Progenitor cell of endocrine pancreas (in vitro differentiated cells): ENCODE measurements at places on chromosomes 2 and 18. TPM values are rescaled to one million over a fixed set of nuclear protein-coding genes. Genes with fewer than 3 reads are reported as not detected.

DNA sequence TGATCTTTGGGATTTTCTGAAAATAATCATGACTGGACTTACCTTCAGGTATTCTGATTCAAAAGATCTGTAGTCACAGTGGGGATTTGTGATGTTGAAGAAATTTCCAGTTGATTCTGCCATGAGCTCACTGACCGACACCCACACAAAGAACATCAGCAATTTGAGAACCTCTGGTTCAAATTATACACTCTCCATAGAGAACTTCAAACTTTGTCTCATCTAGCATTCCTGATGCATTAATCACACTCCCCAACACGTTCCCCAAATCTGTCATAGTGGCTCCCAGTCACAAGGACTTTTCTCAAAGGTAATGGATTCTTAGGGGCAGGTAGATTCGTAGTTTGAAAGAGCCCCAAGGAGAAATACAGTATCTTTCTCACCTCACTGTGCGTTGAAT, 584.3 kb downstream of the FBXO15 start:
- no peak for DNase-seq

DNA sequence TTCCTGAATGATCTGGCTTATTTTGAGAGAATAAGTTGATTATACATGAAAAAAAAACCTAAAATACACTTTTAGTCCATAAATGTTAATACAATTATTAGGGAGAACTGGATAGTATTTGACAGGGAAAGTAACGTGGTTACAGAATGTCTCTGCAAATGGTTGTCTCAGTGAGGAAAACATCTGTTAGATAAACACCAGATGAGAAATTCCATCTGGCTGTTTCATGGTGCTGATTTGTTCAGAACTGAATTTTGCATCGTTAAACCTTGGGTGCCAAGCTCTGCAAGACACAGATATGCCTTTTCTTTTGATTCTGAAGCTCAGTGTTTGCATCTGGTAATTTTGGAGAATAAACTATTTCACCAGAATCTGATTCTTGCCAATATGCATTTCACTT, 90.4 kb downstream of the SCN3A start:
- no peak for DNase-seq

GRCh38 chr18:69127873-69128500, 272.7 kb upstream of the DOK6 start:
- DNase-seq, result no peak

- DNase-seq, result no peak
Measured at GRCh38 chr2:150413366-150413765, 74.1 kb downstream of the RND3 start.

- DNase-seq, result no peak
Measured at GRCh38 chr18:31880186-31880898, 62.6 kb downstream of the TRAPPC8 start.

DNA sequence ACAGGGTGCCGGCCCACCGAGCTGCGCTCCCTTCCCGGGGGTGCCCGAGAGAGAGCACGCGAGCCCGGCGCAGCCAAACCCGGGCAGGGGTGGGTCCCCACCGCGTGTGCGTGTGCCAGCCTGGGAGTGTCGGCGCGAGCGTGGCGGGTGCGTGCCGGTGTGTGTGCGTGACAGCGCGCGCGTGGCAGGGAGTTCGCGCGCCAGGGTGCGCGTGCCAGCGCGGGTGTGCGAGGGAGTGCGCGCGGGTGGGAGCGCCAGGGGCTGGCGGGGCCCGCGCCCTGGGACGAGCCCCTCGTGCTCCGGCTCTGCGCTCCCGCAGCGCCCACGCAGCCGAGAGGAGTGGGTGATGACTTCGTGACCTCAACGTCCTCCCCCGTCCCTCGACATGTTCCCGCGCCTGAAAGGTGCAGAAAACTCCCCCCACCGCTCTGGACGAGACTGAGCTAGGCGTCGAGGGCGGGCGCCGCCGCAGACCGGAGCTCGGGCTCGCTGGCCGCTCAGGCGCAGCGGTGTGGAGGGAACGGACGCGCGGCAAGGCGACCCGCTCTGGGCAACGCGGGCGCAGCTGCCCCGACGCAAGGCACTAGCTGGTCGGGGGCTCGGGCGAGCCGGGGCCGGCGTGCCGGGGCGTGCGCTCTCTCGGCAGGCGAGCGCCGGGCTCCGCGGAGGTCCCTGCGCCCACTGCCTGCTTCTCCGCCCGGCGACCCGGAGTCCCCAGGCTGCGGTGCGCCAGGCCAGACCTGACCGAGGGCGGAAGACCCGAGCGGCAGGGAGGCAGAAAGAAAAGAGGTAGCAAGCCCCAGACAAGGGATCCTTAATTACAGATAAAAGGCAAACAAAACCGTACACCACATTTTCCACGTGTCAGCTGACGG, 582.8 kb downstream of the ZEB2 start:
- peak; percentile 51 for DNase-seq

DNA sequence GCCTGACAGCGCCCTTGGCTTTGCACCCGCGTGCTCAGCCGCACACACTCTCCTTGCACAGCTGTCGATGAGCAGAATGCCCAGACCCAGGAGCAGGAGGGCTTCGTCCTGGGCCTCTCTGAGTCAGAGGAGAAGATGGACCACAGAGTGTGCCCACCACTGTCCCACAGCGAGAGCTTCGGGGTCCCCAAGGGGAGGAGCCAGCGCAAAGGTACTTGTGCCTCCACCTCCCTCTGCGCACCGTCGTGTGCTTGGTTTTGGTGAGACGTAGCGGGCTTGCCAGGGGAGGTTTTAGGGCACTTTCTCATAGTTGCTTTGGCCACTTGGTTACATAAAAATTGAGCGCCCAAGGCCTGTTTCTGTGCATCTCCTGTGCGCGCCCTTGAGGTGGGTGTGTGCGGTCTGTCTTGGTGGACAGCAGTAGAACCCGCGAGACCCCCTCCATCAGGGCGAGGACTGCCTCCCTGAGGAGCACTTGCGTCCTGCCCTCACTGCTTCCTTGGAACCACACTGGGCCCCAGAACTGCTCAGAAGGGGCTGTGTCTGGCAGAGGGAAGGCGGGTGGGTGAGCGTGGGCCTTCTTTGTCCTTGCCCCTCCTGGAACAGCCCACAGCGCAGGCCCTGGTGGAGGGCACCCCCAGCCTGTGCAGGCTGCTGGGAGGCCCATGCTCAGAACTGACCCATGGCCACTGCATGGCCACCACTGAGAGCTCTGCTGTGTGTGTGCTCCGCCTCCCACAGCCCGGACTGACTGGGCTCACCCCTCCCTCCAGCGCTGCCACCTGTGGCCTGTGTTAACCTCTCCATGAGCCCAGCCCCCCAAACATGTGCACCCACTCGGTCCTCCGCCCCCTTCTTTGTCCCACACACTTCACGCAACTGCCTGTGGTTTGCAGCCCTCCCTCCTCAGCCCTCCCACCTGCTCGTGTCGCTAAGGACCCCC, 95.9 kb downstream of the DGKD start:
- DNase-seq, result no peak

DNA sequence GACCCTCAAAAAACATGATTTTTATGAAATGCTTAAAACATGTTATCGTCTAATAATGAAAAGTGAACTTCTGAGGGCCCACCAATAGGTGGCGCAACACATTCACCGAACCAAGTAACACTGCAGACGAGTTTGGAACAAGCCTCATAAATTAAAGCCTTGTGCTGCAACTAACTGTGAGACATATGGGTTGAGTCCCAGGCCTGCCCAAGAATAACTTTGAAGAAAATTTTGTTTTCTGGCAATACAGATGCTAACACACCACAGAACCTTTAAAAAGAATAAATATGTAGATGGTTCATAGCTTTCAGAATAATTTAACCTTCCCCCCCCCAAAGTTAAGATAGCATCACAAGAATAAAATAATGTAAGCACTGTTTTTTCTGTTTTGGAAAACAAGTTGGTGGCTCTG, 285.9 kb downstream of the RNF144A start:
- peak; percentile 50 for DNase-seq

GRCh38 chr2:44295113-44295512, 19.8 kb downstream of the SLC3A1 start:
- no peak for DNase-seq

- peak; percentile 39 for DNase-seq
Measured at GRCh38 chr2:3423492-3424170, 44.1 kb downstream of the TRAPPC12 start.

- no peak for DNase-seq
Measured at GRCh38 chr18:35513181-35513936, 15.6 kb upstream of the INO80C start.

- no peak for DNase-seq
Measured at GRCh38 chr2:143528021-143528420, 398.8 kb downstream of the ARHGAP15 start.

Gene M1AP
- total RNA-seq, result 2.5 and 2.6 TPM in 2 replicates

Gene DPP10
- 44.6 and 44.9 TPM in 2 replicates for total RNA-seq

Gene PER2
- total RNA-seq, result 14.3 and 20.2 TPM in 2 replicates

Gene GCA
- 92.6 and 113 TPM in 2 replicates for total RNA-seq

Gene RPRM
- total RNA-seq, result 2.4 and 3.1 TPM in 2 replicates

Gene ANKRD29
- 0.36 and 0.41 TPM in 2 replicates for total RNA-seq

Gene CAB39
- total RNA-seq, result 44.1 and 49.0 TPM in 2 replicates
